NCI-H226 (cell line): ENCODE measurements at places on chromosomes 7 and 10.

- no peak for DNase-seq
Observed at GRCh38 chr10:62025134-62025794, 123.8 kb downstream of the ARID5B start.

DNA sequence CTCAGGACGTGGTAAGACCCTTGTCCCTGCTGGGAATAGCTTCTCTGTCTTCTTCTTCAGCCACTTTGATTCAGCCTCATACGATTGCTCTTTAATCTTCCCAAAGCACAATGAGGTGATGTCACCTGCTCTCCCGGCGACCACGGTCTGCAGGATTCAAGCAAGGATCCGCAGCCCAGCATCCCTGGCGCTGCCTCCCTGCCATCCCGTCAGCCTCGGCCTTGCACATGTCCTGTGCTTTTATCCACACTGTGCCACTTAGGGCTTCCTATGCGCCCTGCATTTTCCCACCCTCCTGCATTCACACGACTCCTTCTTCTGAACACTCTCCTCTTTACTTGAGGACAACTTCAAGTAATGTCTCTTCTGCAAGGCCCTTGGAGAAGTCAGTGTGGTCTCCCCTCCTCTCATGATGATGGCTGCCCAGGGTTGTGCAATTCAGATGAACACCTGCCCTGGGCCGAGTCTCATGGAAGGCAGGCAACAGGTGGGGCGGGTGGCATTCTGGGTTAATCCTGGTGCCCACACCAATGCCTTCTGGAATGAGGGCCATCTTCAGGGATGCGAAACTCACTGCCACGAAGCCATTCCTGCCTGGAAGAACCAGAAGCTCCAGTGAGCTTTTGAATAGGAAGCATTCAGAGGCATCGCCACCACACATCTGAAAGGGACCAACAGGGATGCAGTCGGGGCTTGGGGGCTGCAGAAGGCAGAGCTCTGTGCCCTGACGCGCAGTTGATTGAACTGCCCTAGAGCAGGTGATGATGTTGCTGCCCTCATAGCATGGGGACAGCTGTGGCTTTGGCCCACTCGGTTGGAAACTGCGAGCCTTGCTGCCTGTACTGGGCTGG lies 287.5 kb downstream of the GLRX3 start:
- no peak for DNase-seq

GRCh38 chr7:100080907-100081534 lies 502 bp downstream of the ZNF3 start:
- DNase-seq, result no peak

- DNase-seq, result peak; percentile 49
Observed at GRCh38 chr7:17206349-17206905, 92.0 kb upstream of the AHR start.

DNA sequence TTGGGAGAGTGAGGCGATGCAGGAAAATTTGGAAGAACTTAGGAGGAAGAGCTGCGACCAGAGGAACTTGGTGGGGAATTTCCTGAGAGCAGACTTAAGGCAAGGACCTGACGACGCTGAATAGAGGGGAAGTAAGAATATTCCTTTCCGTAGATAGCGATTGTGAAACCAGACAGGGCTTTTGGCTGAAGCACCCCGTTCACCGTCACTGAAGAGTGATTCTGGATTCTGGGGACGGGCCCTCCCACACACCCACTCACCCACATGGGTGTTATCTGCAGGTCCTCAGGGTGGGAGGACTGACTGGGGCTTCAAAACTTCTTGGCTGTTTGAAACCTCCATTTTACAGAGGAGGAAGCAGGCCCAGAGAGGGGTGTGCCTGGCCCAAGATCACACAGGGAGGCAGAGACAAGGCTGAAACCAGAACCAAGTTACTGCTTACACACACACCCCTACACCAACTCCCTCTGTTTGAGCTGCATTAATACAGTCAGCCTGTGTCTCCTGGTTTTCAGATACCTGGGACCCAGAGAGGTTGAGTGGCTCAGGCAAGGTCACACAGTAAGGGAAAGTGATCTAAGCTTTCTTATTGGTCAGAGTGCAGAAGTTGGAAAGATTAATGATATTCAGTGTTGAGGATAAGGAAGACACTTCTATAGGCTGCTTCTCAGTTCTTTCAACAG lies 37.2 kb upstream of the CDH23 start:
- DNase-seq, result no peak

DNA sequence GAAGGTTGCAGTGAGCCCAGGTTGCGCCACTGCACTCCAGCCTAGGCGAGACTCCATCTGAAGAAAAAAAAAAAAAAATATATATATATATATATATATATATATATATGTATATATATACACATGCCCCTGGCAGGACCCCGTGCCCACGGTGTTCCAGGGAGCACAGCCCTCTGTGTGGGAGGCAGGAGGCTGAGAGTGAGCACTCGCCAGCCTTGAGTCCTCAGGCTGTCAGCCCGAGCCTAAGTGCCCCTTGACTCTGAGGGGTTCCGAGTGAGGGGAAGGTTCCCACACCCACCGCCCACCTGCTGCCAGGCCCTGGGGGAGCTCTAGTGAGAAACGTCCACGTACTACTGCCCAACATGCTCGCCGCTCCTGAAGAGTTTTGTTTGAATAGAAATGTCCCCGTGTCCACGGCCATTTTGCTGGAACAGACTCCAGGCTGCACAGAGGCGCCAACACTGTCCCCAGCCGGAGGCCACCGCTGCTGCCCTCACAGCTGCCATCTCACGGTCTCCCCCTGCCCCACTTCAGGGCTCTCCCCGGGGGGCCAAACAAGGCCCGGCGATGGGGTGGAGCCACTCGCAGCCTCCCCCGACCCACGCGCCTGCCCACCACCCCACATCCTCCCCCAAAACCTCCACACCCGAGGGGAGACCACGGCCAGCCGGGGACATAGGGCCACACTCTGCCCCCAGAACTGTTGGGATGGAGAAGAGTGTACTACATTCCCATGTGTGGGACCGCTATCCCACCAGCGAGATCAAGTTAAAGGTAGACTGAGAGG lies 62.8 kb upstream of the EBF3 start:
- DNase-seq, result no peak

- DNase-seq, result no peak
Observed at GRCh38 chr7:10973942-10974911, 555 bp downstream of the PHF14 start.

DNA sequence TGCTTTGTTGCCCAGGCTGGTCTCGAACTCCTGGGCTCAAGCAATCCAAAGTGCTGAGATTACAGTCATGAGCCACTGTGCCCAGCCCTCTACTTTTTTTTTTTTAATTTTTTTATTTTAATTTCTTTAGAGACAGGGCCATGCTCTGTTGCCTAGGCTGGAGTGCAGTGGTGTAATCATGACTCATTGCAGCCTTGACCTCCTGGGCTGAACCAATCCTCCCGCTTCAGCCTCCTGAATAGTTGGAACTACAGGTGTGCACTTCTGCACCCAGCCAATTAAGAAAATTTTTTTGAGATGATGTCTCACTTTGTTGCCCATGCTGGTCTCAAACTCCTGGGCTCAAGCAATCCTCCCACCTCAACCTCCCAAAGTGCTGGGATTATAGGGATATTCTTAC lies 528.6 kb downstream of the GATA3 start:
- DNase-seq, result no peak

GRCh38 chr10:692682-693351 lies 3.3 kb upstream of the DIP2C start:
- no peak for DNase-seq

GRCh38 chr10:110498087-110498981 lies 627 bp downstream of the DUSP5 start:
- DNase-seq, result peak; percentile 31

DNA sequence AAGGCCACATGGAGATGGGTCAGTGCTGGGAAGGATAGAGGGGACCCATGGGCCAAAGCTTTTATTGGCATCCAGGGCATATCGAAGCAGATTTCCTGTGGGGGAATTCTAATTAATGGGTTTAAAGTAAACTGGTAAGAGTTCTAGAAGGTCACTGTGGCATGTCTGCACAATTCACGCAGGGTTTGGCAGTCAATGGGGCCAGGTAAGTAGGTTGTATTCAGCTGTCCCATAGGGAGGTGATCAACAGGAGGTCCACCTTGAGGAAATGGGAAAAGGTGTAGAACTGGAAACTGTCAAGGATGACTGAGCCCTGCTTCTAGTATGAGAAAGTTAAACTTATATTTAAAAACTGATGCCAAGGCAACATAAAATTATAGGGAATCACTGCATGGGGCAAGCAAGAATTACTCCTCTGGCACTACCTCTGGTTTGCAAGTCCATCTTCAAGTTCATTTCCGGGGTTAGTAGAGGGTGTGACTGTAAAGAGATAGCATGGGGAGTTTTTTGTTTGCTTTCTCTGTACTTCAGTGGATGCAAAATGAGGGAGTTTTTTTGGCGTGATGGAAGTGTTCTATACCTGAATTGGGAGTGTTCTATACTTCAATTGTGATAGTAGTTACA lies 22.5 kb downstream of the TBC1D12 start:
- no peak for DNase-seq

DNA sequence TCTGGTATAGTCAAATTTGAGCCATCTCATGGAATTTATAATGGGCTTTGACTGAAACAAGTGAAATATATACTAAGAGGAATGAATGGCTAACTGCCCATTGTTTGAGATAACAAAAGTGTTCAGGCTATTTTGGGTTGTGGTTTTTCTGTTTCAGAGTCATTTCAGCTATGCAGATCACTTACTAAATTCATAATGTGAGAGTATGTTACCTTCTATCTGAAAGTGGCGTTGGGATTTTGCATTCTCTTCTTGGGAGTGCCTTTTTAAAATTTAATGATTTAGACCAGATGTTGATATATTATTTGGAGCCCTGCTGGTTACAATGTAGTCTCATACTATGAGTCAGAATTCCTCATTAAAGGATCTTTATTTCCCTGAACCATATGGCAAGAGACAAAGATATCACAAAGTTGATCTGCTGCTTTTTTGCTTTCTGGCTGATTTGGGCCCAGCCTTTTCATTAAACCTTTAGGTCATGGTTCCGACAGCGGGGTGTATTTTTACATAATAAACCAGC lies 10.4 kb downstream of the VCL start:
- DNase-seq, result peak; percentile 75

DNA sequence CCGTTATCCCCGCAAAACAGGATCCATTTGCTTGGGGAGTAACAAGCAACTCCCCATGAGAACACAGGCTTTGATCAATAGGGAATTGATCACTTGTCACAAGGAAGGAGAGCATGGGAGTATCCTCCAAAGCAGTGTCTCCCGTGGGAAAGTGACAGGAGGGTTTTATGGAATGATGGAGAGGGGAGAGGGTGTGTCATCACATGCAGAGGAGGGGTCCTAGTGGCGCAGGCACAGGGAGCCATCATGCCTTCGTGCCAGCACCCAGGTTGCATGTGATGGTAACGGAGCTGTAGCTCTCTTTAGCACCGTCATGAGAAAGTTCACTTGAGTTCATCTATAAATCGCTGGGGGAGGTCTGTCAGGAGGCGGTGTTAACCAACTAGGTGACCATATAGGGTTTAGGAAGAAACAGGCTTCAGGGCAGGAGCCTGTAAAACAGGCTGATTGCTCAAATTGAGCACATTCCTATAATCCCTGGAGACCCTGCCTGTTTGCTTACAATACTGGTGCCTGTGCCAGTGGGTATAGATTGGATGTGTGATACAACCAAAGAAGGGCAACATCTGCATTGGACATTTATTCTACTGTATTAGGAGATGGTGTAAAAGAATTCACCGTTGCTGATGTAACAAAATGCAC lies 428.5 kb downstream of the GALNT17 start:
- DNase-seq, result no peak

- no peak for DNase-seq
Observed at GRCh38 chr7:152537639-152538038, 101.8 kb upstream of the KMT2C start.

DNA sequence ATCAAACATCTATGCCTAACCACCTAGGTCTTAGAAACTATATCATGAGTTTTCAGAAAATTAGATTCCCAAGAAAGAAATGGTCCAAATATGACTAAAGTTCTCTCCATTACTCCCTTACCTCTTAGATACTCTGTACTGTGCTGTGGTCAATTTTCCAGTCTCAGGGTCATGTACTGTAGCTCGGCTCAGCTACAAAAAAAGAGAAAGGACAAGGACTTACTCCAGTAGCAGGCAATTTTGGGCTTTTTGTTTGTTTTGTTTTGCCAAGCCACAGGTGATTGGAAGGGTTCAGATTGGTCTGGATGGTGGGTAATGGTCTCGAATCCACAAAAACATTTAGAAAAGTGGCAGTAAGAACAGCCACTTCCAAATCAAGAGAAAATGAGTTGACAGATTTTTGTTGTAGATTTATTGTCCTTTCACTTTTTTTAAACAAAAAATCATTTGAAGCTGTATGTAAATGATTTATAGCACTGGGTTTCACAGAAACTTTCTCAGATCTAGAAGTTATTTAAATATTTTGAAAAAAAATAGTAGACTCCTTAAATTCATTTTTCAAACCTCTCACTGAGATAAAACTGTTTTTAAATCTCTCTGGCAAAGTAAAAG lies 52.8 kb downstream of the P4HA1 start:
- DNase-seq, result no peak

- DNase-seq, result peak; percentile 50
Observed at GRCh38 chr10:89171263-89171872, 35.7 kb downstream of the CH25H start.

GRCh38 chr10:7338469-7338868 lies 72.4 kb downstream of the SFMBT2 start:
- DNase-seq, result no peak

- DNase-seq, result no peak
Observed at GRCh38 chr10:14570800-14571199, 203.9 kb downstream of the FAM107B start.

GRCh38 chr7:46633200-46633599 lies 712.1 kb upstream of the IGFBP3 start:
- no peak for DNase-seq

GRCh38 chr7:108102671-108103312 lies 27.4 kb downstream of the LAMB4 start:
- no peak for DNase-seq

- DNase-seq, result no peak
Observed at GRCh38 chr10:96025566-96025965, 17.8 kb upstream of the CCNJ start.

- no peak for DNase-seq
Observed at GRCh38 chr10:66176772-66177171, 749.1 kb upstream of the LRRTM3 start.

- DNase-seq, result no peak
Observed at GRCh38 chr7:123692471-123692877, 36.8 kb downstream of the LMOD2 start.

GRCh38 chr7:95478272-95479037 lies 7.3 kb upstream of the ASB4 start:
- peak; percentile 23 for DNase-seq

GRCh38 chr10:89566992-89567391 lies 31.6 kb upstream of the SLC16A12 start:
- no peak for DNase-seq

DNA sequence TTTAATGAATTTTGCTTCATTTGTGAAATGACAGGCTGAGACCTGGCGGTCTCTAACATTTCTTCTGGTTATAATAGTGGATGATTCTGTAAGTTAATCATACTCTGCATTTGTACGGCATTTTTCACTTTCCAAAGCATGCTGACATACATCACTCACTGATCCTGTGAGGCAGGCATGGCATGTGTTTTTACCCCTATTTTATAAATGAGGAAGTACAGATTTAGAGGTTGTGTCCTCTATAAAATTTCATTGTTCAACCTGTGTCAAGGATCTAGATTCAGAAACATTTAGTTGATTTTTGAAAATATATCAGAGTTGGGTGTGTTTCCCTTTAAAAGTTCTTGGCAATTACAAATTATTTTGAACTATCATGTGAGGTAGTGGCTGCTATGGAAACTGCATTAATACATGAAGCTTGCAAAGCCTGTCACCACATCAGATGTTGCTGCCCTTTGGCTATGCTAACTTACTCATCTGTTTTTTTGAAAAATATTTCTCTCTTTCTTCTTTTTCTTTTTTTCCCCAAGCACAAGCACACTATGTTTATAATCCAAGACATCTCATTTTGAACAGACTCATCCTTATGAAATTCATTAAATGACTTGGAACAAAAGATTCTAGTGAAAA lies 172.7 kb downstream of the GNAI1 start:
- peak; percentile 51 for DNase-seq
